ENCODE measurements at places on chromosomes 4 and X.

DNA sequence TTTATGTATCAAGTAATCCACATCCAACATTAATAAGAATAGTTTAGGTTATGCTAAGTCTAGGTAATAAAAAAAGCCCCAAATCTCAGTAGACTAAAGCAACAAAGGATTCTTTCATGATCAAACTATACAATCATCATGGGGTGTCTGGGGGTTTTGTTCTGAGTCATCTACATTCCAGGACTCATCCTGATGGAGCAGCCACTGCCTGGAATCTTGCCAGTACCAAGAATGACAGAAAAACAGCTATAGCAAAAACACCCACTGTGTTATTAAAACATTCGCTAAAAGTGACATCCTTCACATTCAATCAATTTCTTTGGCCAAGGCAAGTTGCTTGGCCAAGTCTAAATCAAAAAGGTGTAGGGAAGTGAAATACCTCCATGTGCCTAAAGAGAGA, 3.9 kb upstream of the ARHGEF38 start:
- no peak for DNase-seq

- no peak for DNase-seq
These were observed 126.1 kb downstream of the AFF1 start for GRCh38 chr4:87060957-87061356.

DNA sequence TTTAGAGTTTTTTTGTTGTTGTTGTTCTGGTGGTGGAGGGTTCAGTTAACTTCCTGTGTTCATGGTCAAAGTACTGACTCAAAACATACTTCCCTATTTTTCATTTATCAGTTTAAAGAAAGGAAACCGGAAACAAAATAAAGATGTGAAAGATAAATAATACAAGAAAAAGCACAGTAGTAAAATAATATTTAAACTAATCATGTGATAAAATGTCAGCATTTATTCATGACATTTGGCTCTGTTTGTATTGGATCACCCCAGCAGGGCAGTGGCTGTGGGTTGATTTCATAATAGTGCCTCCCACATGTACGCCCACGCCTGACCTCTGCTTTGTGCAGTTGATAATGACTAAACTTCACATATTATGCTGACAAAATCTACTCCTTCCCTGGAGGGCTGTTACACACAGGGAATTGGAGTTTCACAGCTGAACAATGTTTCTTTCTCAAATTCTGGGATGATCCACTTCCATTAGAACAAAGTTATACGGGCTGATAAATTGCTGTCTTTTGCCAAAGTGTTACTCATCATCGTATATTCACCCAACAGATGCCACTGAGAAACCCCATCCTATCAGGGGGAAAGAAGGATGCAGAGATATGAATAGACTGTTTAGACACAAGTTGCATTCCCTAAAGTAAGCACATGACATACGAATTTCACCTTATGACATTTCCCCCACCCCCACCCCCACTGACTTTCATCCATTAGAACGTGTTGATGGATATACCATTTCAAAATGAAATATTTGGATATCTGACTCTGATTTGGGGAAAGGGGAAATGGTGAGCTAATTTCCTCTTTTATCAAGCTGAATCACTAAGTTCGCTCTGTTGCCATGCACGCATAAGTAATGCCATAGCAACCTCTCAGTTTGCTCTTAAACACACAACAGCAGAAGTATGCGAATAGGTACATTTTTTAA, 48.3 kb downstream of the AMELX start:
- no peak for DNase-seq

- DNase-seq, result no peak
These were observed 631.6 kb downstream of the SPRY1 start for GRCh38 chr4:124028182-124028581.

GRCh38 chrX:22366166-22366702, 93.5 kb downstream of the CBLL2 start:
- no peak for DNase-seq
